ENCODE measurements at places on chromosomes 5 and 9.

DNA sequence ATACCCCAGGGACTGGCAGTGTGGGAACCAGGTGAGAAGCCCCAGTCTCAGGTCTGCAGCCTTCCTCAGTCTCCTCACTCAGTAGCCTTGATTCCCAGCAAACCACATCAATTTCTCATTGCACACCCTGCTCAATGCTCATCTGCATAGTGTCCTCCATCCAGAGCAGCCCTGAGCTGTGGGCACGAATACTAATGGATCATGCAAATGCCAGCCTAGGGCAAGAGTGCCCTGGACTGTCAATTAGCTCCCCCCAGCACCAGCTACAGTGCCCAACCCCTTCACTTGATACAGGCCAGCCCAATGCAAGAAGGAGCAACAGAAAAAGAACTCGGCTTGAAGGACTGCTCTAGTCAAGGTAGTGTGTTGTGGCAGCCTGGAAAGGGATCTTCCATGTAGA is 9.8 kb upstream of the KCNIP1 start:
- DNase-seq = no peak

- DNase-seq = no peak
Observed at GRCh38 chr5:160185626-160186360, 43.5 kb upstream of the FABP6 start.

- DNase-seq = no peak
Observed at GRCh38 chr9:113573959-113574352, 110.4 kb downstream of the RGS3 start.

- no peak for DNase-seq
Observed at GRCh38 chr5:149611326-149611725, 30.0 kb downstream of the ARHGEF37 start.

GRCh38 chr5:92659246-92659645 is 921.8 kb downstream of the NR2F1-AS1 start:
- DNase-seq = no peak

GRCh38 chr9:30507166-30507565 is 1877.3 kb upstream of the ACO1 start:
- no peak for DNase-seq
